ENCODE measurements at places on chromosomes 12 and 14.

GRCh38 chr12:46153268-46153872 is 115.5 kb downstream of the SLC38A1 start:
- DNase-seq: no peak

GRCh38 chr12:22677781-22678574 is 53.0 kb downstream of the ETNK1 start:
- no peak for DNase-seq

GRCh38 chr12:50537538-50537919 is 32.7 kb downstream of the DIP2B start:
- no peak for DNase-seq

GRCh38 chr12:31120392-31121008 is 46.8 kb downstream of the DDX11 start:
- DNase-seq: no peak

GRCh38 chr14:71022939-71023338 is 115.7 kb downstream of the PCNX1 start:
- no peak for DNase-seq

- no peak for DNase-seq
These were observed 7.4 kb downstream of the SMAGP start for GRCh38 chr12:51262758-51263177.

DNA sequence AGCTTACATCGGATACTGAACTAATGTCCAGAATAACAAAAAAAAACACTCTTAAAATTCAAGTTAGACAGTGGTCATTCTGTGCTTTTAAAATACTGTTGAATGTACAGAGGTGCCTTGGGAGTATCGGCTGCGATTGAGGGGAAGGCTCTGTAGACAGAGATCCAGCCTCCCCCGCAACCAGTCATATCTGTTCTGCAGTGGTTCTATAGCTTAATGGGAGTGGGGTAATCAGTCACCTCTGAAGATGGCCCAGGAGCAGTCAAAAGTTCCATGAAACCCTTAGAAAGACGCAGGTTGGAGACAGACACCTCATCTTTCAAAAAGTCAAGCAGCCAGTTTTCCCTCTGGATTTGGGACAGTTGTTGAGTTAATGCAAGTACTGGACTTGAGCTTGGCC is 1486.6 kb upstream of the TMEM132C start:
- no peak for DNase-seq

- DNase-seq: no peak
These were observed 87.7 kb downstream of the KCNH5 start for GRCh38 chr14:62957562-62957961.

DNA sequence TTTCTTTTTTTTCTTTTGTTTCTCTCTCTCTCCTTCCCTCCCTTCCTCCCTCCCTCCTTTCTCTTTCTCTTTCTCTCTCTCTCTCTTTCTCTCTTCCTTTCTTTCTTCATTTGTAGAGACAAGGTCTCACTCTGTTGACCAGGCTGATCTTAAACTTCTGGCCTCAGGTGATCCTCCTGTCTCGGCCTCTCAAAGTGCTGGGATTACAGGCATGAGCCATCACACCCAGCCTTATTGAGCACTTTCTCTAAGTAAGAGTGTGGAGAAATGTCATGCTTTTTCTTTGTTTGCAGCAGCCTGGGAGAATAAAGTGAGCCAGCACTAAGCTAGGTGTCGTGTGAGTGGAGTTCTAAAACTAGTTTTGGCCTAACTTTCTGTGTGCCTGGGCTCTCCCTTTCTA is 74.0 kb downstream of the TTC7B start:
- no peak for DNase-seq

GRCh38 chr12:7750350-7750749 is 3.2 kb upstream of the CLEC4C start:
- DNase-seq: no peak

DNA sequence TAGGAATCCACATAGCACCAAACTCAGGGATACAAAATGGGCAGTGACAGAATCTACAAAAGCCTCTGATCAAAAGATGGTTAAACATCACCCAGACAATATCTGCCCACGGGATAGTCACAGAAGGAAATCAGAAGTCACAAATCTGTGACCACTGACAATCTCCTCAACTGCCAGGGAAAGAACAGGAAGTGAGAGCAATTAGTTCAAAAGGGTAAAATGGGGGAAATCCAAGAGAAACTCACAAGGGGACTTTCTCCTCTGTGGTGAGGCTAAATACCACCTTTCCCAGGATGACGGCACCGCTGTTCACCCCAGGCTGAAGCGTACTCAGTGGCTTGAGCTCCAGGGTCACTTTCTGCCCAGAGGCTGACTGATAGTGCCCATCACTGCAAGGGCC is 10.7 kb downstream of the TTC5 start:
- no peak for DNase-seq

- DNase-seq: no peak
These were observed 291.4 kb downstream of the NAV3 start for GRCh38 chr12:78121969-78122610.

DNA sequence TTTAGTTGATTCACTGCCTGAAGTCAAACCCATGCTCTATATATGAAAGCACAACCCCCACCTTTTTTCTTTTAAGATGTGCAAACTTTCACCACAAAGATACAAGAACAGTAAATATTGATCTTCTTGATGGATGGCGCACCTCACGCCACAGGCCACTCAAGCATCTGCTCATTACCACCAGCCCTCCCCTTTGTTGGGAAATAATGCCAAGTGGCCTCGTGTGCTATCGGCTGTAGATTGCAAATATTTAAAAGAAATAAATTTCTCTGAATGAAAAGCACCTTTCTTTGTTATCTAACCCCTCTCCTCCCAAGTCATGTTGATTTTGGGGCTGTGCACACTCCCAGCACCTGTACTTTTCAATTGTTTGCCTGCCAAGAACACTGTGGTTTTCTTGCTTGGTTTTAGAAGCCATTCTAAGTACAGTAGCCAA is 122.7 kb downstream of the C12orf42 start:
- no peak for DNase-seq

- DNase-seq: no peak
These were observed 153.4 kb downstream of the TMEM132D start for GRCh38 chr12:129750421-129750820.

- no peak for DNase-seq
These were observed 217.7 kb downstream of the PHETA1 start for GRCh38 chr12:111150921-111151840.

- no peak for DNase-seq
These were observed 4.6 kb upstream of the DAO start for GRCh38 chr12:108875280-108875679.

GRCh38 chr12:56188778-56189098 is 545 bp downstream of the SMARCC2 start:
- DNase-seq: no peak

- DNase-seq: peak; percentile 72
These were observed 11.7 kb upstream of the FBXL14 start for GRCh38 chr12:1606021-1606622.

- no peak for DNase-seq
These were observed 381.7 kb upstream of the CCDC196 start for GRCh38 chr14:66104486-66104885.

DNA sequence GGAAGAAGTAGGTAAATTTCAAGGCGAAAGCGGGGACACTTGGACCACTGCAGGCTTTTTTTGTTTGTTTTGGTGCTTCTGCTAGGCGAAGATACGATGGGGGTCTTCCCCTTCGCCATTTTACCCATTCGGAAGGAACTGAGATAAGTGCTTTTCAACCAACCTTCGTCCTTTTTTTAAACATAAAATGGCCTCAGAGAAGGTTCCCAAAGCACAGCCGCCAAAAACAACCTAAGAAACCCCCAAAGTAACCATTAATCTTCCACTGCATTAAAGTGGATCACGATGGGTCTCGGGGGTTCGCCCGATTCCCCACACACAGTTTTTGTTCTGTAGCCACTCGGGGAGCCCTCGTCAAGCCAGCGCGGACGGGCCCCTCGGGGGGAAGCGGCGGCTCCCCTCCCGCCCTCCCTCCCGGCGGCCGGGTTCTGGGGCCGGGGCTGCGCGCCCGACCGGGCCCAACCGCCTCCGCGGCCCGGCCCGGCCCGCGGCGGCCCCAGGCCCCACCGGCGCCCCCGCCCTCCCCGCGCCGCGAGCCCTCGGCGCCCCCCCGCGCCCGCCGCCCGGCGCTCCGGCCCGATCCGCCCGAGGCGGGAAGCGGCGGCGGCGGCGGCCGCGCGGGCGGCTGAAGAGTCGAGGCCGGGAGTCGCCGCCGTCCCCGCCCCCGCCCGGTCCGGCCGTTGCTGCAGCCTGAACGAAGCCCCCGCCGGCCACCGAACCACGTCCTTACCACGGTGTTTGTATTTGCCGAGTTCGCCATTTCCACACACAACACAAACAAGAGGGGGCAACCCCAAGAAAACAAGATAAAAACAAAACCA is 790 bp downstream of the GTF2A1 start:
- peak; percentile 44 for DNase-seq
